Activated CD4-positive, CD25-positive, alpha-beta regulatory T cell (primary cell): ENCODE measurements at places on chromosomes 7 and 10.

GRCh38 chr7:88102675-88103074 is 117.2 kb downstream of the SRI start:
- no peak for DNase-seq

- no peak for DNase-seq
Observed at GRCh38 chr7:41870461-41871138, 167.7 kb upstream of the INHBA start.

DNA sequence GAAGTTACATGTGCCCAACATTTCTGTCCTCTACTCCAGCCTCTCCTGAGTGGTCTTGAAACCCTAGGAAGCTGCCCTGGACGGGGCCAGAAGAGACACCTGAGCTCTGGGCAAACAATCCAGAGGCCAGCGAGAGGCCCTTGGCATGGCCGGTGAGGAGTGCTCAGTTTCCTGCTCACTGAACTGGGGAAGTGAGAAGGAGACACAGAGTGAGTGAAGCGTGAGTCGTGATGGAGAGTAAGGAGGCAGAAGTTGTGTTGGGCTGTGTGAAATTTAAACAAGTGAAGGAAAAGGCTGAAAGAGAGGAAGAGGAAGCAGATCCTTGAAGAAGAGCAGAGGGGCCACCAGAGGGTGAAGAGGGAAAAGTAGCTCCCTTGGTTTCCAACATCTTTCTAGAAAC is 73.2 kb downstream of the WNT2 start:
- no peak for DNase-seq

- DNase-seq: no peak
Observed at GRCh38 chr10:113005380-113005779, 55.3 kb downstream of the TCF7L2 start.

DNA sequence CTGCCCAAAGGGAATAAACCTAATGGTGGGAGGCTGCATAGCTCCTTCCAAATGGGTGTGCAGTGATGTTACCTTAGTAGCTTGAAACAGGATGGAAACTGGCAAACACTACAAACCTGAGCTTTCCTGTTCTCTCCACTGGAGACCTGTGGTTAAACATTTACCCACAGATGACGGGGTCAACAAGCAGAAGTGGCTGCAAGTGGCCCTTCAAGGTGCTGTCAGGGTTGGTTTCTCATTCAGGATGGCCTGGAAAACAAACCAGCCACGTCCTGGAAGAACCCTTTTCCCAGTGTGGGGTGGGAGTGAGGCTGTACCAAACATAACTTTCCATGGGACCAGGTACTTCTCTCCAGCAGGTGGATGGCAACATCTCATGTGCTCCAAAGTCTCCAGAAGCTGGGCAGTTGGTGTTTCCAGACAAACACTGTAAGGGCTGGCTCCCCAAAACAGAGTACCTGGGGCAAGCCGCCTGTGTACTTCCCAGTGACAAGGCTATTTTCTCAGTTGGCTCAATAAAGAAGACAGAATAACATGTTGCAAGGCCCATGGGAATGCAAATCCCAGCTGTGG is 67.5 kb downstream of the DNAJB9 start:
- no peak for DNase-seq

DNA sequence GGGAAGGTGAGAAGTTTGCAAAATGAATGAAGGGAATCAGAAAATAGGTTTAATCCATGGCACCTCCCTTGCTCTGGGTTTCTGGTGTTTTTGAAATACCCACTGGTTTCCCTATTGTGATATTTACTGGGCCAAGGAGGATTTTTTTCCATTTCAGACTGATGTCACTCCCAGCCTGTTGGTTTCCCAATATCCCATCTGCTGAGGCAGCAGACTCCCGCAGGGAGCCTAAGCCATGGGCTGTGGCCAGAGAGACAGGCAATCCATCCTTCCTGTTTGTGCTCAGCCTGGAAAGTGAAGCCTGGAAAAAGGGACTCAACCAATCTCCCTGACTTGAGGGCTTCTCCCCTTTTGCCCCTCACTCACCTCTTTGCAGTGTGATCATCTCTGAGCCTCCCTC is 22.8 kb downstream of the FAM107B start:
- no peak for DNase-seq
